ENCODE measurements at places on chromosomes 5 and 9.
A peak's percentile ranks its signal among the peaks of the same experiment; 100 is the strongest.

DNA sequence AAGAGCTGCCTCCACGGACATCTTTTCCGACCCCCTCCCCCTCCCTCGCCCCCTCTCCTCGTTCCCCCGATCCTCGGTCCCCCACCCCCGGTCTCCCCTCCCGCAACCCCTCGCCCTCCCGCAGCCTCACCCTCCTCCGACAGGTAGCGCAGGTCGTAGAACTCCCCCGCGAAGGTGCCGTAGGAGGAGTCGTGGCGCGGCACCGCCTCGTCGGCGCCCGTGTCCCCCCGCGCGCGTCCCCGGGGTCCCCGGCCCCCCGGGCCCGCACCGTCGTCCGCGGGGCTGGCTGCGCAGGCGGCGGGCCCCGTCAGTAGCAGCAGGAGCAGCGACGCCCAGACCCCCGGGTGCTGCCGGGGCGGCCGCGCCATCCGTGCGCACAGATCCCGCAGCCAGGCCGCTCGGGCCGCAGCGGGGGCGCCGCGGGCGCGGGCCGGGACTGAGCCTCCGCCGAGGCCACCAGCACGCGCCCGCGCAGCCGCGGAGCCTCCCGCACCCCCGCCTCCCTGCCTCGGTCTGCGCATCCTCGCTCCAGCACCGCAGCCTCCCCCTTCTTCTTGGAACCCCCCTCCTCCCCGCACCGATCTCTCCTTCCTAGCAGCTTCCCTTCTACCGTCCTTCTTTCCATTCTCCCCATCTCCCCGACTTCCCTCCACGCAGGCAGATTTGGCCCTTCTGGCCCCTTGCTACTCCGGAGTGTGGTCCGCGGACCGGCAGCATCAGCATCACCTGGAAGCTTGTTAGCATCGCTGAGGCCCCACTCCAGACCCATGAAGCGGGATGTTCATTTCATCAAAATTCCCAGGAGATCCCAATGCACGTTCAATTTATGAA is at the start of gene FRRS1L:
FRRS1L (minus strand) TSS at position 479 of the 831 bp plus-strand sequence; CDS start at position 368, 111 bp downstream.
- peak; percentile 38 for DNase-seq

GRCh38 chr5:943201-943917 is 50.7 kb downstream of the TRIP13 start:
- DNase-seq, result no peak

GRCh38 chr5:2129568-2130272 is 247.0 kb upstream of the IRX4 start:
- DNase-seq, result no peak

DNA sequence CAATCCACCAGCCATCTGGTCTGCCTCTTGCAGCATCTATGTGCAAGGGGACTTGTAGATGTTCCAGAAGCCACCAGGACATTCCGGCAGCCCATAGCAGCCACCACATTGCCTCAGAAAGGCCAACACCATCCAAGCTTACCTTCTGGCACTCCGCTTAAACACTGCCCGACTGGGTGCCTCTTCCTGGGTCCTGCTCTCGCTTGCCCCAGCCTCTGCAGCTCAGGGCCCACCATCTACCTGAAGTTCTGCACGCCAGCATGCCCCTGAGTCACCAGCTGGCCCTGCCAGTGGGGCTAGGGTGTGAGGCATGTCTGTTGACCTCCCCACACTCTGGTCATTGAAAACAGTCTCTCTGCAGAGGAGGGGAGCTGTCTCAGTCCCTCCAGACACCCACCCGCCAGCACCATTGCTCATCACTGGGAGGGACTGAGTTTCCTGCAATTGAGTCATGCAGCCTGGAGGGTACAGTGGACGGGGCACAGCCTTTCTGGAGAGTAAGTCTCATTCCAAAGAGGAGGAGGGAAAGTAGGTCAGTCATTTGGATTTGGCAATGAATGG is 16.9 kb upstream of the COL5A1 start:
- DNase-seq, result peak; percentile 84

GRCh38 chr9:122204055-122204454 is 24.7 kb downstream of the LHX6 start:
- no peak for DNase-seq

- DNase-seq, result no peak
Measured at GRCh38 chr9:100131216-100131615, 32.2 kb downstream of the INVS start.

DNA sequence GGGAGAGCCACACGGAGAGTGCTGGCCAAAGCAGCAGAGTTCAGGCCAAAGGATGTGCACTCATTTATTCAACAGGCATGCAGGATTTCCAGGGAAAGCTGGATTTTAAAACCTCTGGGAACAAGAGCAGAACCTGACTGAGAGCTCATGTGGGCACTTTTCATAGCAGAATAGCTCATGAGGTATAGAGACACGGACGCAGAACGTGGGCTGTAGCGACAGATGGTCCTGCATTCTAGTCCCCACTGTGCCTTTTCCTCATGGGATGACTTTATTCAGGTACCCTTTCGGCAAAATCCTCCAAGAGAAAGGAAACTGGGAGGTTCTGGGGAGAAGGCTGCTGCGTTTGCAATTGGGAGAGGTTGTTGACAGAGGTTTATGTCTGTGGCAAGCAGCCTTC is 5.4 kb downstream of the IL4 start:
- no peak for DNase-seq

DNA sequence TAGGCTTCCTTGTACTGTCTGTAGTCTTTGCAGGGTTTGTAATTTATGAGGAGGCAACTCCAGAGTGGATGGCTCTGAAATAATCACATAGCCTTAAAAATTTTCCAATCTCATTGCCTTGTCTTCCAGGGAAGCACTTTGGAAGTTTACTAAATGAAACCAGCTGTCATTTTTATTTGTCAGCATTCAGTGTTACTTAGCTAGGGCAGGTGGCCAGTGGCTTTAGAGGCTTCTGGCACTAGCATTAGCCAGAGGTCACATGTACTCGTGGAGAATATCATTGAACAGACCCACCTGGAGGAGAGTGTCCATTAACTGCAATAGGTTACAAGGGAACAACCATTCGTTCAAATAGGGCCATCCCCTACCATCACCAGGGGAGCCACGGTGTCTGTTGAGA is 160.3 kb upstream of the SLC28A3 start:
- DNase-seq, result no peak

DNA sequence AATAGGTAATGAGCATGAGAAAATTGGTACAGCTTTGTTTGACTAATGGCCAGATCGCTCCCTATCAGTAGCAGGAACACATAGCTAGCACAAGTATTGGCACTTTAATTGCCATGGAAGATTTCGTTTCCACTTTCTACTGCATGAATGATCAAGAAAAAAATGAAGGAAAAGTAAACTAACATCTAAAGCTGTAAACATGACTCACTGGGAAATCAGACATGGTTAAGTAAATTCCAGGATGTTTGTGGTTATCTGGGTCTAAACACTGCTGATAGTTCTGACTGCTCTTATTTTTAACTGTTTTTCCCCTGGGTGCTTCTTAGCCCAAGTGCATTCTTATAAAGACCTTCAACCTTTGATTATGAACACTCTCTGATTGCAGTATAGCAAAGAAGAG is 388.9 kb downstream of the NR2F1-AS1 start:
- peak; percentile 61 for DNase-seq
